ENCODE measurements at places on chromosomes 5 and 9.

- DNase-seq: no peak
Observed at GRCh38 chr9:89311346-89312221, 589 bp downstream of the CKS2 start.

DNA sequence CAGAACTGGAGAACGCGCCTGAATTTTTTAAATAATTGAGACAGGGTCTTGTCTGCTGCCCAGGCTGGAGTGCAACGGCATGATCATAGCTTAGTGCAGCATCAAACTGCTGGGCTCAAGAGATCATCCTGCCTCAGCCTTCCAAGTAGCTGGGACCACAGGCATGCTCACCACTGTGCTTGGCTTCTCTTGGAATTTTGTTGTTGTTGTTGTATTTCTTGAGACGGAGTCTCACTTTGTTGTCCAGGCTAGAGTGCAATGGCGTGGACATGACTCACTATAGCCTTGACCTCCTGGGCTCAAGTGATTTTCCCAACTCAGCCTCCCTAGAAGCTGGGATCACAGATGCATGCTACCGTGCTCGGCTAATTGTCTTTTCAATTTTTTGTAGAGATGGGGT is 58.4 kb upstream of the DAB2IP start:
- no peak for DNase-seq

GRCh38 chr9:87578625-87579024 is 81.0 kb downstream of the DAPK1 start:
- no peak for DNase-seq

DNA sequence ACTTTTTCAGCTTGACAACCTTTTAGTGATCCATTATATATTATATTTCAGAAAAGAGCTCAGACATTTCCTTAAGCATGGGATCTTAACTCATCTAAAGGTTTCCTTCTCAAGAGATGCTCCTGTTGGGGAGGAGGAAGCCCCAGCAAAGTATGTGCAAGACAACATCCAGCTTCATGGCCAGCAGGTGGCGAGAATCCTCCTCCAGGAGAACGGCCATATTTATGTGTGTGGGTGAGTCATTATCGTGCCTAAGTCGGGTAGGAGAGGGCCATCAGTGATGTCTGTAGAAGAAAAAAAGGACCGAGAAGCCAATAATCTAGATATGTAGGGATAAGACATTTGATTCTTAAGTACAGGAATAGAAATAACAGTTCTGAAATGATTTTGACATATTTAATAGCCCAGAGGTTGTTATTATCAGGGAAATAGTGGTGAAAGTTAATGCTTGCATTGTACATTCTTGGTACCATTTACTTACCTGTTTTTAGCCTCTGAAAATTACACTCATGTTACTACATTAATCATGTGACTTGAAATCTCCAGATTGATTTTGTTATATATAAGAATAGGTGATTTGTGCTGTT is 28.2 kb downstream of the MTRR start:
- peak; percentile 18 for DNase-seq
